Activated T-helper 2 cell treated with anti-CD3 and anti-CD28 coated beads, Interferon-gamma antibody, Interleukin-2, Interleukin-4, amounts not matched to agents 10 μg/mL and 5 μg/mL and 100 μg/mL, durations not matched to agents 14 hours and 24 hours and 36 hours (primary cell): ENCODE measurements at places on chromosomes 4 and X. TPM values are rescaled to one million over a fixed set of nuclear protein-coding genes. Genes with fewer than 3 reads are reported as not detected.
A peak's percentile ranks its signal among the peaks of the same experiment; 100 is the strongest.

DNA sequence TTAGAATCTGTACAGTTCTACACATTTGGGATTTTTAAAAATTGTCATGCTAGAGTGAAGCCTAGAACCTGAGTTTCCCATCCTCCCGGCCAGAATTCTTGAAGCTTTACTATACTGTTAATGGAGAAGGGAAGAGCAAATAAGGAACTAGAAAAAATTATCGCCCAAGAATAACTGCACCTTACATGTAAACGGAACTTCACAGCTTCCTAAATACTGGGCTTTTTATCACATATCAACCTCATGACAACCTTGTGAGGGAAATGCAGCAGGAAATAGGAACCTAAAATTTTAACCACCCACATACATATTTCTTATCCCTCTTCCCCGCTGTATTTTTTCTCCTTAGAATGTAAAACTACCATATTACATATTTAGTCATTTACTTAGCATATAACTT is 19.3 kb downstream of the ARHGEF9 start:
- H3K27ac ChIP-seq = no peak overlapping the region
- H3K4me1 ChIP-seq = peaks cover 2% of the 10 kb centered on the region
- DNase-seq = no peak
- H3K27me3 ChIP-seq = no peaks in the 10 kb centered on the region
- H3K4me3 ChIP-seq = no peak overlapping the region

Gene PNMA6F
- not detected in 2 replicates for total RNA-seq

GRCh38 chr4:54897590-54897989 is 227.8 kb downstream of the KDR start:
- no peaks in the 10 kb centered on the region for H3K4me1 ChIP-seq
- peaks cover 3% of the 10 kb centered on the region for H3K27me3 ChIP-seq
- no peak overlapping the region for H3K27ac ChIP-seq
- H3K36me3 ChIP-seq = no peaks in the 10 kb centered on the region

DNA sequence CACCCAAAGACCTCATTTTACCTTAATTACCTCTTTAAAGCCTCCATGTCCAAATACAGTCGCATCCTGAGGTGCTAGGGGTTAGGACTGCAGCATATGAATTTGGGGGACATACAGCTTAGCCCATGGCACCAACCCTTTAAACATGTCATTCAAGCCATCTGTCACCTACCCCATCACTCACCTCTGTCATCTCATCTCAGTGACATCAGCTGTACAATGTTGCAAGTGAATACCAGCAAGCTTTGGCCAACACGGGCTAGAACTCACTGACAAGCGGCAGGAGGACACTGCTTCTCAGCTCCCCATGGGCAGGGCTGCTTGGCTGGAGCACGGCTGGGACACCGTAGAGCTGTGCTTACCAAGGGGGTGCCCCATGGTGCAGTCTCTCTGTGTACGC is 107.5 kb downstream of the STK32B start:
- H3K27ac ChIP-seq = no peak overlapping the region
- no peaks in the 10 kb centered on the region for H3K36me3 ChIP-seq
- no peaks in the 10 kb centered on the region for H3K27me3 ChIP-seq

- peaks cover 7% of the 10 kb centered on the region for H3K36me3 ChIP-seq
- H3K4me1 ChIP-seq = peaks cover 34% of the 10 kb centered on the region
- DNase-seq = no peak
- H3K27me3 ChIP-seq = no peaks in the 10 kb centered on the region
- no peak overlapping the region for H3K4me3 ChIP-seq
- H3K27ac ChIP-seq = no peak overlapping the region
These were observed 145.7 kb upstream of the SH3RF1 start for GRCh38 chr4:169416461-169416860.

GRCh38 chr4:128957459-128957858 is 135.9 kb downstream of the SCLT1 start:
- H3K27ac ChIP-seq = no peak overlapping the region
- DNase-seq = no peak

DNA sequence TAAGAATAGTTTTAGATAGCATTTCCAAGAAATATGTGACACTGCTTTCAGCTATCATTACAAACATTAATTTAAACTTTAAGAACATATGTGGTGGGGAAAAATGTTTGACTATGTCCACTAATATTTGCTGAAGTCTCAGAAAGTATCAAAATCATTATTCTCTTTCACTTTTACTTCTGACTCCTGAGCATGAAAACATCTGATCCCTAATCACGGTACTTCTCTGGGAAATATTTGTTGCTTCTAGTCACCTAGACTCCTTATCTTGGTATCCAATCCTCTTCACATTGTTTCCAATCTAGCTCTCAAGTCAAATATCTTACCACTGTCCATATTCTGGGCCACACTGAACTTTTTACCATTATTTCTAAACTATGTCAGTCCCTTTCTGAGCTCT is 10.8 kb downstream of the NUDT6 start:
- H3K27ac ChIP-seq = no peak overlapping the region
- H3K27me3 ChIP-seq = no peaks in the 10 kb centered on the region
- peaks cover 25% of the 10 kb centered on the region for H3K36me3 ChIP-seq
- no peak overlapping the region for H3K4me3 ChIP-seq

DNA sequence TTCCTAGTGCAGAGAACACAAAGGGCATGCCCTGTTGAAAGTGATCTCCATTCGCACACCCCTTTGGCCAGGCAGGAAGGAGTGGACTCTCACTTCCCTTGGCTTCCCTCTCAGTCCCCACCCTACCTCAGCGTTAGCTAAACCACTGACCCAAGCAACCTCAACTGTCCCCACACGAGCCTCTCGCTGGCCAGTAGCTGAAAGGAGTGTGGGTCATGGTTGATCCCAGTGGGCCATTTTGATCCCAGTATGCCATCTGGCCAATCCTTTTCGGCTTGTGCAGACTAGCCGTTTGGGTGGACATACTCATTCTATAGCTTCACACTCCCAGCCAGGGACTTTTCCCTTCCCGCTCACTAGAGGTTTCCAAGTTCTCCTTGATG is 24.4 kb upstream of the BCORL1 start:
- H3K27ac ChIP-seq = peak overlapping the region; percentile 17
- peak overlapping the region; percentile 62 for H3K4me3 ChIP-seq
- peaks cover 1% of the 10 kb centered on the region for H3K27me3 ChIP-seq
- peaks cover 23% of the 10 kb centered on the region for H3K4me1 ChIP-seq

DNA sequence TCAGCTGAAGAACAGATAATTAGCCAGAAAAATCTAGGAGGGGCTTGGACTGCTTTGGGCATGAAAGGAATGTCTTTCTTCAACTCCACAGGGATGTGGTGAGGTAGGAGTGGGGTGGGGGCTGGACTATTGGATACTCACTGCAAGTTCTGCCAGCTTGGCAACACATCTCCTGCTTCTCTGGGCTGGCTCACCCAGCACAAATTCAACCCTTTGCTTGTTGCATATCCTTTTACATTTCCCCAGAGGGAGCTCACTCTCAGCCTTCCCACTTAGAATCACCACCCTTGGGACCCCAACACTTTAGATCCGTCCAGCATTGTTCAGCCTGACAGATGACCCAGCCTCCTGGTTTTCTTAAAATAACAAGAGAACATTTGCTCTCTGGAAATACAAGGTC is 120.6 kb downstream of the KDR start:
- no peak overlapping the region for H3K27ac ChIP-seq
- H3K4me3 ChIP-seq = no peak overlapping the region
- no peaks in the 10 kb centered on the region for H3K36me3 ChIP-seq
- H3K4me1 ChIP-seq = no peaks in the 10 kb centered on the region
- no peak for DNase-seq
- H3K27me3 ChIP-seq = peaks cover 9% of the 10 kb centered on the region

DNA sequence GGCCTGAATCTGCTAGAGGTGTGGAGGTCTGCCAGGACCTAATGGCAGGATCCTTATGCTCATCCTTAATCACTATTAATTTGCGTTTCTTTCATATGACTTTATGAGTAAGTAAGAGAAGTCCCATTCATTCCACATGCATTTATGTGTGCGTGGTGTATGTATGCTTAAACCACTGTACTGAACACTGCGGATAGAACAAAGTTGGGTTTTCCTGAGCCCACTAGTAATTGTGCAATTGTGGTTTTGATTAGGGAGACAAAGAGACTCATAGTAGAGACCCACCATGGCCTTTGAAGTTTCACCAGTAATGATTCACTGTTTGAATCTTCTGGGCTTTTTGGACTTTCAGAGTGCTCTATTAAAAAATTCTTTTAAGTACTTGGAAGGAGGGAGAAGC is 498.5 kb upstream of the DIPK2B start:
- DNase-seq = no peak
- H3K4me1 ChIP-seq = peaks cover 22% of the 10 kb centered on the region
- no peak overlapping the region for H3K27ac ChIP-seq
- H3K4me3 ChIP-seq = no peak overlapping the region

- H3K27me3 ChIP-seq = no peaks in the 10 kb centered on the region
- H3K4me1 ChIP-seq = no peaks in the 10 kb centered on the region
- H3K36me3 ChIP-seq = no peaks in the 10 kb centered on the region
- no peak overlapping the region for H3K4me3 ChIP-seq
- DNase-seq = no peak
These were observed 90.7 kb downstream of the GRIA3 start for GRCh38 chrX:123274796-123275195.

- no peaks in the 10 kb centered on the region for H3K4me1 ChIP-seq
- H3K27me3 ChIP-seq = no peaks in the 10 kb centered on the region
- peaks cover 15% of the 10 kb centered on the region for H3K36me3 ChIP-seq
- H3K4me3 ChIP-seq = no peak overlapping the region
These were observed 68.6 kb downstream of the NAT8L start for GRCh38 chr4:2127609-2128332.

DNA sequence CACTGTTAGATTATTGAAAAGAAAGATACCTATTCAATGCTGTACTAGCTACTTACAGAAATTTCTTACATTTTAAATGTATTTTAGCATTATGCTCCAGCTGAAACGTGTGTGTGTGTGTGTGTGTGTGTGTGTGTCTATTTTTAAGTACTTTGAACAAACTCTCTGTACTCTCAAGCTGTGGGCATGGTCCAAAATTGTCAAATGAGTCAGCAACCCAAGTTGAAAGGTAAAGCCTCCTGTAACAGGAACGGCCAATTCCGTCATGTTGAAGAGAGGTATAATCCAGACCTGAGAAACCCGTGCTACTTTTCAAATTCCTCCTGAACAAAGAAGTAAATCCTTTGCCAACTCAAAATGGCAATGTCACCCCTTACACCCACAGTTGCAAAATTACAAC is 20.5 kb downstream of the MAOB start:
- no peak for DNase-seq
- peaks cover 5% of the 10 kb centered on the region for H3K4me1 ChIP-seq
- H3K27me3 ChIP-seq = no peaks in the 10 kb centered on the region
- H3K27ac ChIP-seq = no peak overlapping the region
- peaks cover 2% of the 10 kb centered on the region for H3K36me3 ChIP-seq

- no peak overlapping the region for H3K27ac ChIP-seq
- no peak for DNase-seq
- H3K36me3 ChIP-seq = no peaks in the 10 kb centered on the region
- no peaks in the 10 kb centered on the region for H3K27me3 ChIP-seq
- H3K4me1 ChIP-seq = no peaks in the 10 kb centered on the region
- no peak overlapping the region for H3K4me3 ChIP-seq
These were observed 781.4 kb downstream of the PCDH18 start for GRCh38 chr4:136750897-136751296.

Gene CT55
- total RNA-seq = not detected in 2 replicates

DNA sequence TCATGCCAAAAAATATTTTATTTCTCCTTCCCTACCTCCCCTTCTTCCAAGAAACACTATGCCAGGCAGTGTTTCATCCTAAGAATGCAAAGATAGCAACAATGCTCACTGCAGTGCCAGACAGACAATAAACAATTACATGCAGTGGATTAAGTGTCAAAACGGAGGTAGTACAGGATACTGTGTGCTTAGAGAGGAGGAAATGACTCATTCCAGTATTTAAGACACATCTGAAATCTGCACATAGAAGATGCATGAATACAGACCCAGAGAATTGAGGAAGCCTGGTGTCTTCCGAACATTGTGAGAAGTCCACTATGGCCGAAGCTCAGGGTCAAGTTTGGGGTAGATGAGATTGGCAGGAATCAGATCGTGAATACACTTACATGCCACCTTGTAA is 326.4 kb downstream of the PPP3CA start:
- H3K27ac ChIP-seq = peak overlapping the region; percentile 74
- peaks cover 54% of the 10 kb centered on the region for H3K4me1 ChIP-seq
- DNase-seq = peak; percentile 10
- no peaks in the 10 kb centered on the region for H3K27me3 ChIP-seq

DNA sequence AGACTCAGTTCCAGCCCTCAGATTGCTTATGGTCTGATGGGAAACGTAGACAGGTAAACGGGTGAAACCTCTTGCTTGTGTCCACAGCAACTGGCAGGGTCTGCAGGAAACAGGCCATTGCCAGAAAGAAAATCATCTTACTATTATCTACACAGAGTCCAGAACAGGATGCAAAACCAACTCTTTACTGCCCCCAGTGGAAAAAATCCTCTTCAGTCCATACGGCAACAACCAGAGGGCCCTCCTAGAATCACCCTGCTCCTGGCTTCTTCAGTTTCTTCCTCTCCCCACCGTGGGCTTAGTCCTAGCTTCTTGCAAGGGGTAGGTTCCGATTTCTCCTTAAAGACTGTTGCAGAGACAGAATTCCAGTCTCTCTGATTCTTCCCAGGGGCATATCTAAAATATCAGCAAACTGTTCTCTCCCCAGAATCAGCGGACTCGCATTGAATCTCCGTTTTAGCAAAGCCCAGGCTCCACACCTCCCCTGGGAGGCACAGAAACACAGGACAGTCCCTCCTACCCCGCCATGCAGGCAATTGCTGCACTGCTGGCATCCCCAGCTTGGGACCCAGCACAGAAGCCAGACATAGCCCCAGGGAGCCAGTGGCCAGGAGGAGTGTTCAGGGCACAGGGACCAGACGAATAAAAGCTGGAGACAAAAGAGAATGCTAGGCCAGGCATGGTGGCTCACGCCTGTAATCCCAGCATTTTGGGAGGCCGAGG is 41.0 kb upstream of the SH3RF1 start:
- no peaks in the 10 kb centered on the region for H3K36me3 ChIP-seq
- DNase-seq = no peak
- no peaks in the 10 kb centered on the region for H3K4me1 ChIP-seq
- H3K4me3 ChIP-seq = no peak overlapping the region

GRCh38 chr4:82268050-82268825 is 105.6 kb downstream of the HNRNPD start:
- H3K4me3 ChIP-seq = no peak overlapping the region
- DNase-seq = no peak
- peaks cover 8% of the 10 kb centered on the region for H3K4me1 ChIP-seq
- no peaks in the 10 kb centered on the region for H3K36me3 ChIP-seq
- H3K27me3 ChIP-seq = peaks cover 5% of the 10 kb centered on the region

DNA sequence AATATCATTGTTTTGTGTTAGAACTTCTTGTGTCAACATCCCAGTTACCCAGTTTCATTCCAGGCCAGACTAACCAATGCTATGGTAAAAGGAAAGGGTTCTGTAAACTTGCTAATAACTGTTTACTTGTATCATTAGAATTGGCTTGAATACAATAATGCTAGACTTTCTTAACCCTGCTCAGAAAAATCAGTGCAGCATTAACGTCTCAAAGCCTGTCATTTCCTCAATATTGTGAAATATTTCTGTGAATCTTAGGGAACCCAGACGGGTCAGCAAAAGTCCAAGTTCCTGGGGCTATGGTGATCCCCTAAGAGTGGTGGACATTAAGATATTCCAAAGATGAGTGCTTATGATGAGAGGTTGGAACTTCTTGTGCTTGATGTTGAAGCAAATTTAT is 541.2 kb upstream of the MAGEB18 start:
- no peak overlapping the region for H3K4me3 ChIP-seq
- DNase-seq = no peak
- no peaks in the 10 kb centered on the region for H3K4me1 ChIP-seq
- no peaks in the 10 kb centered on the region for H3K27me3 ChIP-seq
- H3K27ac ChIP-seq = no peak overlapping the region
